Osteocyte (in vitro differentiated cells): ENCODE measurements at places on chromosomes 13 and 19.

DNA sequence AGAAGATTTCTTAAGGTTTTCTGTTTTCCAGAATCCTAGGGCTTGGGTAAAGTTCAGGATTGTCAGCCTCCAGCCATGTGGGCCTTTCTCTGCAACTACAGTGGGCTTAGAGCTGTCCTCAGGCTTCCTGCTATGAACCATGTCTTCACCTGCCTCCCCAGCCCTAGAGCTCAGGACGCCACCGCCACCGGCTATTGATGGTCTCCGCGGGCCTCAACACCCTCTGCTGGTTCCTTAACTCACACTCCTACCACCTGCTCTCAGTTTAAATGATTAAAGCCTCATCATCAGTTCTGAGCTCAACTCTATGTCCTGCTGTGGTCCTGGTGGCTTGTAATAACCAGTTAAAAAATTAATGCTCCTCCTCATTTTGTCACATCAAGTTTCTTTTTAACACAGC lies 221.0 kb downstream of the EFNB2 start:
- DNase-seq = no peak

DNA sequence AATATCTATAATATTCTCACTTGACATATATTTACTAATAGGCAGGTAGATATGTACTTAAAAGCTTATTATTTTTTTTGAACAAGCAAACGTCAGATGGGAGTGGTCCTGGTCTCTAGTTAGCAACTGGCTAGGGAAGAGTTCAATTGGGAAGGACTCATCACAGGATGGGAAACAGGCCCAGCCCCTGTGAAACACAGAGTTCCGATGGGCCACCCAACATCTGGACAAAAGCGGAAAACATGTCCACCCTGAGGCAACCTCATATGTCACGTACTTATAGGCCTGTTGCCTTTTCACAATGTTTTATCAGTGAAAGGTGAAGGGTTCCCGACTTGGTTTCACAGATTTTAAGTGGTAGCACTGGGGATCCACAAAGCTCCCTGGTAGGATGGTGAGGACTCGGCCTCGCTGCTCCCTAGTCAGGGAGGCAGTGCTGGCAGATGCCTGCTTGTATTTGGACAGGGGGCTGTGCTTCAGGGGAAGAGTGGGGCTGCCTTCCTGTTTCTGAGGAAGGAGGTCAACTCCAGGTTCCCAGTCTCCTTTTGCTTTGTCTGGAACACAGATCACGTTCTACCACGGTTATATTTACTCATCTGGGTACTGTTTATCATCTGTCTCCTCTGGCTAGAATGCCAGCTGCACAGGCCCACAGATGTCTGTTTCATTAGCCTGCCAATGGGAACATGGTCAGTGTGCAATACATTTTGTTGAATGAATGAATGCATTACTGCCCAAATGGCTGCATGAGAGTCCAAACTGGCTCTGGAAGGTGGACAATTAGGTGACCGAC lies 49.4 kb upstream of the SLC15A1 start:
- peak; percentile 27 for DNase-seq

GRCh38 chr13:48402325-48402932 lies 10.5 kb downstream of the LPAR6 start:
- DNase-seq = no peak

DNA sequence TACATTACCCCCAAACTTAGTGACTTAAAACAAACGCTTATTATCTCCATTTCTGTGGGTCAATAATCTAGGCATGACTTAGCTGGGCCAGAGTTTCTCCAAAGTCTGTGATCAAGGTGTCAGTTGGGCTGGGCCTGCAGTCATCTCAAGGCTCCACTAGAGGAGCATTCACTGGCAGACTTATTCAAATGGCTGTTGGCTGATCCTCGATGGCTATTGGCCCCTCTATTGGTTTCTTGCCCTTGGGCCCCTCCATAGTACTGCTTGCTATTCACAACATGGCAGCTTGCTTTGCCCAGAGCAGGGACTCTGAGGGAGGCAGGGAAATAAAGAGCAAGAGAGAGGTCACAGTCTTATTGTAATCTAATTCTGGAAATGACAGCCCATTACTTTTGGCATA lies 57.6 kb downstream of the RCBTB2 start:
- DNase-seq = no peak
